H9 (cell line): ENCODE measurements at places on chromosomes 7 and 10. TPM values are rescaled to one million over a fixed set of nuclear protein-coding genes. Genes with fewer than 3 reads are reported as not detected.

NEURL1 gene
- 0.92 and 1.2 TPM in 2 replicates for total RNA-seq

TMEM176B gene
- total RNA-seq, result 0.26 and 0.85 TPM in 2 replicates

KCND2 gene
- total RNA-seq, result 6.4 TPM in 2 replicates

PTN gene
- total RNA-seq, result 16.5 and 16.8 TPM in 2 replicates

DNA sequence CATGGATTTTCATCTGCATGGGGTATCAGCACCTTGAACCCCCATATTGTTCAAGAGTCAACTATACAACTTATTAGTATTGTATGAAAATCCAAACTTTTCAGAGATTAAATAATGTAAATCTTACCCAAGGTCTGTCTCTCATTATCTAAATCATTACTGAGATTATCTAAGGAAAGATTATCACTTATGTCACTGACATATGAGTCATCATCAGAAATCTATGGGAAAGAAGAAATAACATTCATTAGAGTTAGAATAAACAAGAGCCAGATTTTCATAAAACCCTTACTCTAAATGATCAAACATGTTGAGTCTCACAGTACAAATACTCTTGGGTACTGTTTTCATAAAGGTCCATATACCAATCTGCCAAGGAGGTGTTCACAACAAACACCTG lies 83.3 kb upstream of the GSDME start:
- H3K36me3 ChIP-seq, result no peaks in the 10 kb centered on the region; the same call in 2 of the 3 replicates
- no peak for DNase-seq
- no peak overlapping the region for H3K27ac ChIP-seq
- H3K27me3 ChIP-seq, result no peaks in the 10 kb centered on the region
